ENCODE measurements at places on chromosomes 3 and 15. TPM values are rescaled to one million over a fixed set of nuclear protein-coding genes. Genes with fewer than 3 reads are reported as not detected.

- no peak overlapping the region for H3K27ac ChIP-seq
- no peaks in the 10 kb centered on the region for H3K4me1 ChIP-seq
- H3K36me3 ChIP-seq, result no peaks in the 10 kb centered on the region
- no peaks in the 10 kb centered on the region for H3K27me3 ChIP-seq
- no peak overlapping the region for H3K4me3 ChIP-seq
Observed at GRCh38 chr15:74983725-74984231, 11.6 kb upstream of the SCAMP5 start.

DNA sequence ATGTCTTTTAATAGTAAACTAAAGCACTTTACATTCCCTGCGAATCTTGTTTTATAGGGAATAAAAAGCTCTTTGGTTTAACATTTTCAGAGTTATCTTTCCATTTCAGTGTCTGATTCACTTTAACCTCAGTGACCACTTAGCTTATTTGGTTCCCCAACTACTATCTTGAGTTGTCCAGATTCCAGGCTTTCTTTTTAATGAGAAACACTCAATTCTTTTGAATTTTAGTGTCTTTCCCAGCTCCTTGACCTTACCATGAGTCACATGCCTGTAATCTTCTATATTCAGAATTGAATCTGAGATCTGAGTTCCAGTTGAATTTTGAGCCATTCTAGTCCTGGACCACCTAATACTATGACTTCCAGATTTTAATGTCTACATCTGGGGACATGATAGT lies 144.4 kb downstream of the KCNAB1 start:
- no peaks in the 10 kb centered on the region for H3K4me1 ChIP-seq
- H3K27ac ChIP-seq, result no peak overlapping the region
- no peak overlapping the region for H3K4me3 ChIP-seq
- no peaks in the 10 kb centered on the region for H3K27me3 ChIP-seq

GRCh38 chr3:52119826-52120225 lies 34.4 kb downstream of the POC1A start:
- no peak overlapping the region for H3K4me3 ChIP-seq
- H3K36me3 ChIP-seq, result no peaks in the 10 kb centered on the region
- no peaks in the 10 kb centered on the region for H3K27me3 ChIP-seq
- peaks cover 6% of the 10 kb centered on the region for H3K4me1 ChIP-seq
- DNase-seq, result no peak

SLC51A gene
- 6.5 TPM for polyA plus RNA-seq
